RPMI8226 (cell line): ENCODE measurements at places on chromosomes 7 and 10.

DNA sequence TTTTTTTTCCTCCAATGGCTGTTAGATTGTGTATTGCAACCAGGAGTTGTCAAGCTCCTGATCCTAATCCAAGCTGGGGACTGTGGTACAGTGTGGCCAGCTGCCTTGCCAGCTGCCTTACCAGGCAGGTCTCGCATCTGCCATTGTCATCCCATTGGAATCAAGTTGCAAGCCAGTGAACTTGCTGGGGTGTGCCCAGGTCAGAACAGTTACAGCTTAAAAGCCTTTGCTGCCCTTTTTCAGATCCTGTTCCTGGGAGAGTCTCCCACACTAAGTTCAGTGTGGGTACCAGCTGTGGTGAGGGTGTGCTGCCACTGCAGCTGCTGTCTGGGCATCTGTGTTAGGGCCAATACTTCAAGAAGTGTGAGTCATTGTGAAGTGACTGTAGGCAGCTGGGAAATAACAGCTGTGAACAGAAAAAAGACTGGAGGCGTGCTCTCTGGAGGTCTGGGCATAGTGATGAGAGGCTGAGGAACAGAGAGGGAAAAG lies 72.8 kb downstream of the CCNY start:
- peak; percentile 35 for DNase-seq

GRCh38 chr10:5906651-5907050 lies 16.6 kb downstream of the FBH1 start:
- no peak for DNase-seq

DNA sequence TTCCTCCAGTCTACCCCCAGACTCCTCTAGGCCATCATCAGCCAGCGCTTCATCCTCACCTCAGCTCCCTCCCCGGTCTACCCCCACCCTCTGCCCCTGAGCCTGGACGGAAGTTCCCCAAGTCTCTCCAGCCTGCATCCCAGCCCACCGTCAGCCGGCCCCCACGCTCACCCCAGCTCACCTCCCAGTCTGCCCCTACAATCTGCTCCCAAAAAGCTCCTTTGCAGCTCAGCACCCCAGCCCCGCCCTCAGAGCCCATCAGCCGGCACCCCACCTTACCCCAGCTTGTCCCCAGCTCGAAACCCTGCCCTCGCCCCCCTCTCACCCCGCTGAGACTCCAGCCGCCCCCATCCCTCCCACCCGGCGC lies 322 bp upstream of the RAMP3 start:
- no peak for DNase-seq

- DNase-seq, result no peak
Observed at GRCh38 chr7:139125657-139126056, 16.1 kb upstream of the ZC3HAV1 start.

DNA sequence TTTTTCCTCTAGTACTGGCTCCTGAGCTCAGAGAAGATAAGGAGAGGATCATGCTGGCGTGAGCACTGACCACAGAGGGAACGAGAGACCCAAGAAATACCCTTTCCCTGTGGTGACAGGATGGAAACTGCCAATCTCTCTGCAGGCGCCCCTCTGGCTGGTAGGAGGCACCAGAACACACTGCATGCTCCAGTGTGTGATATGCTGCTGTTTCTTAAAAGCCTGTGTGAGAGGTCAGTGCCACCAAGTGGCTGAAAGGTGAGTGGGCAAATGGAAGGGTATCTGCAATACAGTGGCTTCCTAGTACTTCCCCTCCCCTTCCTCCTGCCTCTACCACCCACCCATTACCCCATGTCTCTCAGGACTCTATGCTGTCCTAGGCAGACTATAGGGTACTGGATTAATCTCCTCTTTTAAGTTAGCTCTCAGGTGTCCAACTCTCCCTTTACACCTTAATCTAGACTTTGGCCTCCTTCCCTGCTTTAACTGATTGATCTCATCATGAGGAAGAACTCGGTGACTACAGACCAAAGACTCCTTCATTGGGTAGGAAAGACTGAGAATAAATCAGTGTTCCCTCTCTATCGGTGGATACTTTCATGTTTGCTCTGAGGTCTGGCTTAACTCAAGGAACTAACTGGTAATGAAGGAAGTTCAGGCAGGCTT lies 283.6 kb downstream of the ADRA2A start:
- DNase-seq, result peak; percentile 29

- DNase-seq, result peak; percentile 40
Observed at GRCh38 chr10:100827819-100828737, 82.7 kb downstream of the PAX2 start.

- DNase-seq, result no peak
Observed at GRCh38 chr7:112986256-112987031, 100.2 kb downstream of the GPR85 start.

DNA sequence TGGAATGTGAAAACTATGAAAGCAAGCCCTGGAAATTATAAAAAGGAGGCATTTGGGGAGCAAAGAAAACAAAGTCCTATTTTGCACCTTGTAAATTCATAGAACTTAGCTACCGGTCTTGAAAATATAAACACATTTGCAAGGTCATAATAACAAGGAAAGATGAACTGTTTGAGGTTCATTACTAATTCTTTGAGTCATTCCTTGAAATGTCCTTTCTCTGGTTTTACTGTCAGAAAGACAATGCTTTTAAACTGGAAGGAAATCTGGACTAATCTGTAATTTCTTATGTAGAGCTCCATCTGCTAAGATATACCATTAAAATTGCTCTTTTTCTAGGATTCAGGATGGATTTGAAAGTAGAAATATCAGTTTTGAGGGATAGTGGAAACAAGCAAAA lies 1.4 kb downstream of the ERLIN1 start:
- no peak for DNase-seq

- no peak for DNase-seq
Observed at GRCh38 chr7:31020161-31020560, 31.9 kb upstream of the ADCYAP1R1 start.

GRCh38 chr7:51019191-51019844 lies 236.6 kb upstream of the GRB10 start:
- no peak for DNase-seq

- no peak for DNase-seq
Observed at GRCh38 chr7:134780166-134780828, 863 bp downstream of the CALD1 start.

DNA sequence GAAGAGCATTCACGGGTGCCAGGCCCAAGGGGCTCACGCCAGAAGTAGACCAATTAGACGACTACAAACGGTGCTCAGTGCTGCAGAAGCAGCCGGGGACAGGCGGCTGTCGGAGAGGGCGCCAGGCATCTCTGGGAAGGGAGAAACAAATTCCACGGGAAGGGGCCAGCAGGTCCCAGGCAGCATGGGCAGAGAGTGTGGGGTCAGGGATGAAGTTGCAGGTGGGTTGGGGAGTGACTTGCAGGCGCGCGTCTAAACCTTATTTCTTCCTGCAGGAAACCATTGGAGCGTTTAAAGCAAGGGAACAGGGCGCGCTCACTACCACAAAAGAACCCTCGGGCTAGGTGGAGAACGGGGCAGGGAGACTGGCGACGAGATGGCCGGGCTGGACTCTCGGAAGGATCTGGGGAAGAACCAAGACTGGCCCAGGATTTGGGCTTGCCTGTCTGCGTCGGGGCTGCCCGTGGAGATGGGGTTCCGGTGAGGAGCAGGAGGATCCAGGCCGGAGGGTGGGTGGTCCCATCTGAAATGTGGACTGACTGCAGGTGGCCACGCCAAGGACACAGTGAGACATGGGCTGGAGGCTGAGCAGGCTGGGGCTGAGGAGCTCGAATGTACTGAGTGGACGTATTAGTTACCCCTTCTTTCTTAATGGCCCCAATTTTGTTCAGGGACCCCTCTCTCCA lies 116.3 kb upstream of the DIP2C start:
- DNase-seq, result no peak

DNA sequence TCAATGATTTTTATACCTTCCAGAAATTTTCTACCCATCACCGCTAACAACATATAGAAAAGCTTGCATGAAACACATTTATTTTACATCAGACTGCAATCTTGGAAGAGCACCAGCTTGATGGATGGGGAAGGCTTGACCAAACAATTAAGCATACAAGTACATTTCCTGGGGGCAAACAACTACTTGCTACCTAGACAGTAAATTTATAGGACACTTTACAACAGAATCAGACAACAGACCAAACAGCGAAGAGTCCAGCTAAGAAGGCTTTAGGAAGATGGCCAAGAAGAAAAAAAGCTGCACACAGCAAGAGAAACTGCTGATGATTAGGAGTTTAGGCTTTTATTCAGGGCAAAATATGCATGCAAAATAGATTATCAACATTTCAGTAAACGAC lies 8.0 kb downstream of the AASS start:
- DNase-seq, result no peak

DNA sequence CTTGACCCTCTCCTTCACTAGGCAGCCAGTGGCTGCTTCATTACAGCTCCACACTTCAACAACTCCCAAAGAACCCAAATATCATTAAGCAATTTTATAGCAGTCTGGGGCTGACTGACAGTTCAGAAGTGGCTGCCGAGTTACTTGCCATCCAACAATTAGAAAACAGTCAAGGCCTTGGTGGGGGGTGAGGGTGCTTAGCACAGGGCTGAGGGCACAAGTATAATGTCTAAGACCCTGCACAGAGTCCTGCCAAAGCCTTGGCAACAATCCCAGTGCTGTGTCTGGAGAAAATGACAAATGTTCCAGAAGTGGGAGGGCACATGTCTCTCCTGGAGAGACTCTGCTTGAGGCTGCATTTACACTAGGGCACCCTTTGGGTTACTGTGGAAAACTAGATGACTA lies 71.1 kb downstream of the CXCL12 start:
- no peak for DNase-seq

DNA sequence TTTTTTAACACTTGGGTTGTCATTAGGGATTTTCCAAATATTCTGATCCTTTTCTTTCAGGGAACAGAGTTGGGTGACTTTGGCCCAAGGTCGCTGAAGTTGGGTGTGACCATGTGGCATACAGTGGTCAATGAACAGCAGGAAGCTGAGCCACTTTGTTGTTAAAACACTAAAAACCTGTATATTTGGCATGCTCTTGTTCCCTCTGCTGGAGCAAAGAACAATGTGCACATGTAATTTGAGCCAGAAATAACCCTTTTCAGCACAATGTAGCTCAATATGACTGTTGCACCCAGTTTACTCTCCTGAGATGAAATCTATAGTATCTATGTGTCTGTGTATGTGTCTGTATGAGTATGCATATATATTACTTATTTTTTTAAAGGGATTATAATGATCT lies 74.9 kb downstream of the ADCYAP1R1 start:
- DNase-seq, result no peak

GRCh38 chr10:112208292-112208691 lies 24.7 kb upstream of the GPAM start:
- DNase-seq, result no peak

DNA sequence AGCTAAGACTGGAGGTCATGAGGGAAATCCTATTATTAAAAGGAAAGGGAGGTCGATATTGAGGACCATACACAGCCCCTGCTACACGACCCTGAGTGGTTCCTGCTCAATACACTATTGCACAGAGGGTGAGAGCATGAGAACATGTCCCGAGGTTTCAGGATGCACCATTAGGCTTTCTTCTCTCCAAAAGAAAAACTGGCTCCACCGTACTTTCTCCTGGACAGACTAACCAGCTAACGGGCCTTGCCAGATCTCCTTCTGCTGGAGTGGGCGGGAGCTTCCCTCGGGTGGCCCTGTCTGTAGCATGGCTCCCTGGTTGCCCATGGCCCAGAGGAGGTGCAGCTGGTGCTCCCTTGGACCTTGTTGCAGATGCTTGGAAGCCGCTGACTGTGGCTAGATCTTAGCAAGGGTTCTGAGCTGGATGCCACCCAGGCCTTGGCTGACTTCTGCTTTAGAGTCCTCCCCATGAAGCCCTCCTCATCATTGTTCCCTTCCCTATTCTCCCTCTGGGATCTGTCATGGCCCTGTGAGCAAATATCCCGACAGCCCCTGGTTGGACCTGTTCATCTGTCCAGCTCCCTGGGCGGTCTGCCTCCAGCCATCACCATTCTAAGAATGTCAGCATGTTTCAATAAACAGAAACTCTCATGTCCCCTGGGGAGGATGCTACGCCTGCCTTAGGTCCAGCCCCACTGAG lies 52.9 kb upstream of the SHH start:
- DNase-seq, result no peak

DNA sequence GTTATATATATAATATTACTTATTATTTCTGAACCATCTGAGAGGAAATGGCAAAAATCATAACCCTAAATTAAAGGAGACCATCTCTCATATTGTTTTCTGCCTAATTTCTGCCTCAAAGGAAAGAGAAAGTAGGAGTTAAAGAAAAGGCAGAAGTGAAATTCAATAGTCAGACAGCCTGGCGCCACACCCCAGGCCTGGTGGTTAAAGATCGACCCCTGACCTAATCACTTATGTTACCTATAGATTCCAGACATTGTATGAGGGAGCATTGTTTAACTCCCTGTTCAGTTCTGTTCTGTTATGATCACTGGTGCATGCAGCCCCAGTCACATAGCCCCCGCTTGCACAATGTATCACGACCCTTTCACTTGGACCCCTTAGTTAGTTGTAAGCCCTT lies 24.9 kb upstream of the CHST3 start:
- no peak for DNase-seq

DNA sequence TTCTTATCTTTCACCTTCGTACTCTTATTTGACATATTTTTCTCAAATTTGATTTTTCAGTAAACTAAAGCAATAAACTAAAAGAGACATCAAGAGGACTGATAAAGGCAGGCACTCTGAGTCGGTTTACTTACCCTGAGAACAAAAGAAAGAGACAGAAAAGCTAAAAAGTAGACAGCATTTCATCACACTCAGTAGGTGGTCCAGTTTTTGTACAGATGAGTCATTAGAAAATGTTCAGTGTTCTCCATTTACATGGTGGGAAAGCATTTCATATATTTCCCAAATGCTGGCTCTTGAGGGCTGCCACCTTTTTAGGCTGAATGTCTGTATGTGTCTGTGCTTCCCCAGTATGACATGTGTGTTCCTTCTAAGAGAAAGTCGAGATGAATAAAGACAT lies 52.7 kb downstream of the NHLRC2 start:
- no peak for DNase-seq

- no peak for DNase-seq
Observed at GRCh38 chr10:86073199-86073977, 293.2 kb downstream of the GRID1 start.

- no peak for DNase-seq
Observed at GRCh38 chr10:130711072-130711471, 574.9 kb downstream of the GLRX3 start.

GRCh38 chr10:106555599-106555998 lies 608.9 kb downstream of the SORCS1 start:
- DNase-seq, result no peak

DNA sequence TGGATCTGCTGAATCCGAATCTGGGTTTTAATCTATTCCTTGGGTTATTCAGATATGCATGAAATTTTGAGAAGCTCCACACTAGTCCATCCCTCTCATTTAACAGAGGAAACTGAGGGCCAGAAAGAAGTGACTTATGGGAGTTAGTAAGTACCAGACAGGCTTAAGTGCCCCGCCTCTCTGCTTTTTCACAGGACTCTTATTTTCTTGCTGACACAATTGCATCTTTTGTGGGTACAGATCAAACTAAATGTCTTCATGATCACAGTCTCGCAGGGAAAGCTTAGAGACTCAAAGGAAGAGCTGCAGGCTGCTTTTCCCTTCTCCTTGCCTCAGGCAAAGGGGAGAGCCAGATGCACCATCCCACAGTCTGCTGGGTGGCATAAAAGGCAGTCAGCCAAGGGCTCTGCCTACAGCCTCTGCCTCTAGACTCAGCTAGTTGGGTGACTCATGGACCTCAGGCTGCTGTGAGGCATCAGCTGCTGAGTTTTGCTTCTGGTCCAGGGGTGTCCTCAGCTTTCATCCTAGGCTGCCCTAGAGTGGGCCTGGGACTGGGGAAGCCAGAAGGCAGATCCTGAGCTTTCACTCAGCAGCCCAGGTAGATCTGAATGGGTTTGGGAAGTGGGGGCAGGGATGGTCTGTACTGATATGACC lies 11.6 kb downstream of the GOLGA7B start:
- DNase-seq, result no peak

- DNase-seq, result no peak
Observed at GRCh38 chr10:86705905-86706304, 37.6 kb downstream of the LDB3 start.
